ENCODE measurements at places on chromosomes 1 and 21.

- no peak for DNase-seq
These were observed 99.1 kb upstream of the CHRM3 start for GRCh38 chr1:239287296-239287695.

GRCh38 chr1:225735252-225736149 is 42.1 kb upstream of the SRP9 start:
- no peak for DNase-seq

DNA sequence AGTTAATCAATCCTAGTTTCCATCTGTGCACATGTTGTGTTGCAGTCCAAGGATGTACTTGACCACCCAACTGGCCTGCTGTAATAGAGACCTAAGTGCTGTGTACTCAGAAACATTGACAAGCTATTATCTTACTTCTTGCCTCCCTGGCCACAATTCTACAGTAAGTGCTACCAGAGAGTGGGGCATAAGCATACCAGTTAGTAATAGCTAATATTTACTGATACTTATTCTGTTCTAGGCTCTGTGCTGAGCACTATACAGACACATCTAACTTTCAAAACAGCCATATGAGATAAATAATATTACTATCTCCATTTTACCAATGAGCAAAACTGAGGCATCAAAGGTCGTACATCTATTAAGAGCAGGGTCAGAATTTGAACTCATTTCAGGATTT is 49.5 kb upstream of the NPL start:
- no peak for DNase-seq

- DNase-seq: no peak
These were observed 46.8 kb upstream of the TARDBP start for GRCh38 chr1:10965546-10966226.

DNA sequence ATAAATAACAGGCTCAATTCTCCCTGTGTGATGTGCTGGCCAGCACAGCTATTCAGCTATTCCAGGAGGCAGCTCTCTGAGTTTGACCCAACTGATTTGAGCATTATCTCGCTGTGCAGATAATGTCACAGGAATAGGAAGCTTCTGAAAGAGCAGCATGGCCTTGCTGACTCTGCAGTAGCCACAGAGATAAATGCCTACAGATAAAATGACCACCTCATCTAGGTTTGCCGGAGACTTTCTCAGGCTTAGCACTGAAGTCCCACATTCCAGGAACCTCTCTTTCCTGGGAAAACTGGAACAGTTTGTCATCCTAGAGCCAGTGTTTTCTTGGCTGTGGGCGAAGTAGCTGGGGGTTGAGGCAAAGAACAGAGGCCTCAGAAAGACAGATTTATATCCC is 98.9 kb downstream of the MRPL39 start:
- no peak for DNase-seq

DNA sequence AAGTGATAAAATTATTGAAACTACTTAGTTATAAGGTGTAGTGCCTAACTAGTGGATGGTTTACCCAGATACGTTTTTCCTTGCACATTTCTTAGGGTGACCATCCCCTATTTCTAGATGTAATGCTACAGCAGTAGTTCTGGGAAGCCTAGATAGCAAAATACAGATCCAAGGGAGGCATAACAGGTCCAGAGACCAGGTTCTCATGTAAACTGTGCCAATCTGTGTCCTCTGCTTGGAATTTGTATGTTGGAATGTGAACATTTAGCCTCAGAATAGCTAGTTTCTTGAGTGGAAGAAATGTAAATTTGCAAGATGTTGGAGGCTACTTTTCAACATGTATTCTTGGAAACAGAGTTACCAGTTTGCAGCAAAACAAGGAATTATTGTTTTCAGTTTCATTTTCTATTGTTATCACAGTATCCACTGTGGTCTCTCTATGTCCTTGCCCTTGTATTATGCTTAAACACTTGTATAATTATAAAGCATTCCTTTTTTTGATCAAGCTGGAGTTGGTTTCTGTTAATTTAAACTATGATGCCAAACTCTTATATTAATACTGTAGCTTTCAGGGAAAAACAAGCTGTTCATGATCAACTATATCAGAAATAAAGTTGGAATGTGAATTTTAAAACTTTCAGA is 102.0 kb upstream of the BRINP3 start:
- DNase-seq: no peak

DNA sequence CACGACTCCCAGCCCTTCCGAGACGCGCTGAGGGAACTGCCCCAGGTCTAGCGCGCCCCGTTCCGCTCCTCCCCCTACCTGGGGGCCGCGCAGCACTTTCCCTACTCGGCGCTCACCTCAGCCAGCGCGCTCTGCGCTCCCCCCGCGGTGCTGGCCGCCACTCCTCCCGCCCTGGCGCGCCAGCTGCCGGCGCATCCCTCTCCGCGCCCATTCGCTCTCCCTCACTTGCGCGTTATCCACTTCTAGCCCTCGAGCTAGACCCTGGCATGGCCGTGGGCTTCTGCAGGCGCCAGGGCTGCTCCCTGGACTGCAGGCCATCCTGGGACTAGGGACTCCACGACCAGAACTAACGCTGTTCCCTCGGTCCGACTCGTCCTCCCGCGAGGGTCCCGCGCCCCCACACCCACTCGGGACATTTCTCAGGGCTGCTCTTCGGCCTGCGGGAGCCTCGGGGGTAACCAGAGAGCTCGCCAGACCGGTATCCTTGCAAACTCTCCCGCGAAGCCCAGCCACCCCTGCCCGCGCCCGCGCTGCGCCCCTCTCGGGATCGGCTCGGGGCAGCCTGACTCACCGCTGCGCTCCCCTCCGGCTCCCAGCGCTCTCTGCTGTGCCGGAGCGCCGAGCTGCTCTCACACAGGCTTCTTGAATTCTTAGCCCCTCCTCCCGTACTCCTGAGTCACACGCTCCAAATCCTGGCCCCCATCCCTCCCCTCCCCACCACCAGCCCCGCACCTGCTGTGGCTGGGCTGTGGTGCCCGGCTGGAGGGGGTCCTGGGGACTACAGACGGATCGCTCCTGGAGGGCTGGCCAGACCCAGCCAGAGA is at the start of gene NGF:
Gene NGF (minus strand): TSS at position 617 of the 824 bp plus-strand sequence. CDS start 51,454 bp downstream, outside the sequence.
- no peak for DNase-seq

Data from substantia nigra (tissue), 51 donors.